ENCODE measurements at places on chromosomes 13 and 19. TPM values are rescaled to one million over a fixed set of nuclear protein-coding genes. Genes with fewer than 3 reads are reported as not detected.

- no peak overlapping the region for H3K27ac ChIP-seq
- no peaks in the 10 kb centered on the region for H3K36me3 ChIP-seq
- H3K4me3 ChIP-seq = no peak overlapping the region
- H3K4me1 ChIP-seq = peaks cover 4% of the 10 kb centered on the region
Measured at GRCh38 chr19:46393456-46394401, 19.6 kb downstream of the CCDC8 start.

GRCh38 chr19:57701625-57702024 is 7.4 kb downstream of the ZNF154 start:
- no peak for DNase-seq
- H3K4me3 ChIP-seq = no peak overlapping the region
- H3K27ac ChIP-seq = no peak overlapping the region
- no peaks in the 10 kb centered on the region for H3K27me3 ChIP-seq
- H3K36me3 ChIP-seq = peaks cover 46% of the 10 kb centered on the region
- H3K4me1 ChIP-seq = peaks cover 7% of the 10 kb centered on the region

GRCh38 chr13:44575741-44576350 is at the start of gene TSC22D1:
TSC22D1 (minus strand) TSS chr13:44576330; CDS start chr13:44576074, 256 bp downstream.
- H3K27ac ChIP-seq = peak within 1 kb of the TSS; percentile 95
- H3K4me1 ChIP-seq = peaks cover 28% of the 10 kb centered on the region
- H3K27me3 ChIP-seq = no peaks in the 10 kb centered on the region

GRCh38 chr13:20624213-20624612 is 57.3 kb downstream of the IFT88 start:
- H3K4me3 ChIP-seq = no peak overlapping the region
- DNase-seq = peak; percentile 50
- H3K27ac ChIP-seq = no peak overlapping the region
- no peaks in the 10 kb centered on the region for H3K27me3 ChIP-seq
- no peaks in the 10 kb centered on the region for H3K4me1 ChIP-seq
- no peaks in the 10 kb centered on the region for H3K36me3 ChIP-seq

DNA sequence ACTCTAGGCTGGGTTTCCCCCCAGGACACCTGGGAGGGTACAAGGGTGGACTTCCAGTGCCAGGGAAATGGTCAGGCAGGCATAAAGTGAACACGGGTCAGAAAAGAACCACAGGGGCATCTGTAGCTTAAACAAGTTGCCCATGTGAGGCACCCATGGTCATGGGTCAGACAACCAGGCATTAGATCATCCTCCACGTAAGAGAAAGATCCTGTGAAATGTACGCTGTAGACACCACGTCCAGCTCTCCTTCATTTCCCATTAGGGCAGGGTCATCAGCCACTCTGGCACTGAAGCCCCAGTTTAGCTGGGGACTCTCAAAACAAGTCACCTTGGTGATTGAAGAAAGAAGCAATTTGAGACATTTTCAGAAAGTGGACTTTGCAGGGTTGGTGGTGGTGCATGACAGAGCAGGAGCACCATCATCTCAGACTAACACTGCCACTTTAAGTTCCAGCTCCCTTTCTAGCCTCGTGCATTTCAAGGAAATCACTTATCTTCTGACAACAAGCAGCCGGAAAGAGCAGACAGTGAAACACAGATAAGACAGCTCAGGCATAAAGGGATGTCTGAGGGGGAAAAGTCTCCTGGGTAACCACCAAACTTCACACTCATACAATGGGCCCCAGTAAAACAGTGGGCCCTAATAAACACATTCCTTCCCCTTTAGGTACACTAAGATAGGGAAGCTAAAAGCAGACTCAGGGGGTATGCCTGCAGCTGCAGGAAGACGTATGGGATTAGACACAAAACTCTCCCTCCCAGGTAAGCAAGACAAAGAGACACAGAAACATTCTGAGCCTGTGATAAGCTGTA is 16.1 kb upstream of the SIGLEC6 start:
- H3K27me3 ChIP-seq = no peaks in the 10 kb centered on the region
- no peaks in the 10 kb centered on the region for H3K36me3 ChIP-seq

DNA sequence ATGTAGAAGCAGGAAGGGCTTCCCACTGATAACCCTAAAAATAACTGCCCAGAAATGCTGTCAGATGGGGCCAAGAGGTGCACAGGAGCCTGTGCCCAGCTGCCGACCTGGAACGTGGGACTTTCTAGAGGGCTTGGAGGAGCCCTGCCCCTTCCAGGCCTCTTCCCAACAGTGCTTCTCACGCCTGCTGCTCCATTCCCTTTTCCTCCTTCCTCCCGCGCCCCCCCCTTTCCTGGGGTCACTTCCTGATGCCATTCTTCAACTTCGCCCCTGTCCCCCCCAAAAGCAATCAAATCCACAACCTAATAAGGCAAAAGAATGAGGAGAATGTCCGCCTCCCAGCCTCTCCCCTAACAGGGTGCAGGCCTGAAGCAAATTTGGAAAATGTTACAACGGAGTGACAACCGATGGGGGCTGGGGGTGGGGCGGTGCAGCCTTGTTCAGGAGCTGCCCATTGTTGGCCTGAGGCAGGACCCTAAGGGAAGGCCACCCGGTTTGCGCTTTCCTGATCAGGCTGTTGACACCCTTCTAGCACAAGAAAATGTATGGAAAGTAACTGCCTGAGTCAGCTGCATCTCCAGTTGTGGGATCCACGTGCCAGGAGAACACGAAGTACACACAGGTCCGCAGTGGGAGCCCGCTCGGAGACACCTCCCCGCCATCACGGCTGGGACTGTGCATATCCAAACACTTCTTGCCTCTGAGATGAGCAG is 18.7 kb downstream of the ACTN4 start:
- H3K4me3 ChIP-seq = peak overlapping the region; percentile 38
- DNase-seq = peak; percentile 98
- H3K27me3 ChIP-seq = no peaks in the 10 kb centered on the region
- H3K36me3 ChIP-seq = no peaks in the 10 kb centered on the region

DNA sequence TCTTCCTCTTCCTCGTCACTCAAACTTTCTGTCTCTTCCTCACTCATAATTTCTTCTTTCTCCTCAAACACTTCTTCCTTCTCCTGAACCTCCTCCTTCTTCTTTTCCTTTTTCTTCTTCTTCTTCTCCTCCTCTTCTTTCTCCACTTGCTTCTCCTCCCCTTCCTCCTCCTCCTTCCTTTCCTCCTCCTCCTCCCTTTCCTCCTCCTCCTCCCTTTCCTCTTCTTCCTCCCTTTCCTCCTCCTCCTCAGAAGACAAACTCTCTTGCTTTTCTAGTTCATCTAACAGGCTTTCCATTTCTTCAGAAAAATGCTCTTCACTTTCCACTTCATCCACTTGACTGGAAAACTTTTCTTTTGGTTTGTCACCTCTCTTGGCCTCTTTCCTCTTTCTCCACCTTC is 19.8 kb downstream of the WDR87 start:
- no peaks in the 10 kb centered on the region for H3K4me1 ChIP-seq
- DNase-seq = no peak
- no peak overlapping the region for H3K27ac ChIP-seq
- no peak overlapping the region for H3K4me3 ChIP-seq
- H3K27me3 ChIP-seq = no peaks in the 10 kb centered on the region

GRCh38 chr19:35495107-35496064 is 5.1 kb upstream of the KRTDAP start:
- H3K27me3 ChIP-seq = no peaks in the 10 kb centered on the region
- H3K4me1 ChIP-seq = no peaks in the 10 kb centered on the region
- peaks cover 8% of the 10 kb centered on the region for H3K36me3 ChIP-seq

- no peaks in the 10 kb centered on the region for H3K27me3 ChIP-seq
- H3K27ac ChIP-seq = peak overlapping the region; percentile 80
- H3K36me3 ChIP-seq = peaks cover 15% of the 10 kb centered on the region
- DNase-seq = no peak
- peak overlapping the region; percentile 95 for H3K4me3 ChIP-seq
Measured at GRCh38 chr19:19662871-19663255, 613 bp downstream of the ATP13A1 start.

DNA sequence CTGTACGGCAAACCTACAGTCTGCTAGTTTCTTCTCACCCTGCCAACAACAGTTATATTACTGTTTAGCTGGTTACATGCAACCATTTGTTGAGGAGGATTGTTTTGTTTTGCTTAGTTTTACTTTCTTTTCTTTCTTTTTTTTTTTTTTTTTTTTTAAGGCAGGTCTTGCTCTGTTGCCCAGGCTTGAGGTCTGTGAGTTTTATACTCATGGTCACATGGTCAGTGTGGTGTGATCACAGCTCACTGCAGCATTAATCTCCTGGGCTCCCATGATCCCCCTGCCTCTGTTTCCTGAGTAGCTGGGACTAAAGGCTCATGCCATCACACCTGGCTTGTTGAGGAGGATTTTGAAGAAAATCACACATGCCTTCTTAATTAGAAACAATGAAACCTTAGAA is 505.6 kb downstream of the GPC5 start:
- H3K27ac ChIP-seq = no peak overlapping the region
- no peaks in the 10 kb centered on the region for H3K4me1 ChIP-seq
- H3K27me3 ChIP-seq = no peaks in the 10 kb centered on the region
- no peak for DNase-seq
- no peaks in the 10 kb centered on the region for H3K36me3 ChIP-seq

DNA sequence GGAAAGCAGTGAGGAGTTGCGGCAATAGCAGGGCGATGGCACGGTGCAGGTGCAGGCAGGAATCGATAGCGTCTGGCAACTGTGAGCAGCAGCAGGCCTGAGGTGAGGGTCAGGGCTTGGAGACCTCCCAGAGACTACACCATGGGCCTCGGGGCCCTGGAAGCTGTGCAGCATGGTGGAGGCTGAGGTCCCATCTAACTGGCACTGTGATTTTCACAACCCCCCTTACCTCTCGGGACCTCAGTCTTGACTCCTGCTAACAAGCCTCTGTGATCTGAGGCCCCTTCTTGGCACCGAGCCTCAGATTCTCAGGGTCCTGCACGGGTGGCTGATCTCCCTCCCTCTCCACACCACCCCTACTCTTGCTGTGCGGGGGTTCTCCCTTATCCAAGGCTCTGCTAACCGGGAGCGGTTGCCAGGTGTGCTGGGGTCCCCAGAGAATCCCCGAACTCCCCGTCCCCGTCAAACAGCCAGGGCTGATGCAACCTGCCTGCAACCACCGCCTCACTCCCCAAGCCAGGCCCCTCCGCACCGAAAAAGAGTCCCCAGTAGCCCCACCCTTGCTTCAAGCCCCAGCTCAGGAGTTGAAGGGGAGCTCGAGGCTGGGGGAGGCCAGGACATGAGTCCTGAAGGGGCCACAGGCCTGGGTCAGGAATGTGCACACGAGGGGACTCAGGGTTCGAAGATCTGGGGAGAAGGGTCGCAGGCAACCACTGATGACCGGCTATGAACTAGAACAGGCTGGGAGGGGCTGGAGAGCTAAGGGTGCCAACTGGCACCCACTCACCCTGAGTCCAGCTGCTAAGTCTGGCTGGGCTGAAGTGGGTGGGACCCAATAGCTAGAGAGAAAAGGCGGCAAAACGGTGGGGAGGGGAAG is 4.8 kb upstream of the ATF5 start:
- no peaks in the 10 kb centered on the region for H3K27me3 ChIP-seq
- H3K4me3 ChIP-seq = no peak overlapping the region
- DNase-seq = no peak
- peaks cover 17% of the 10 kb centered on the region for H3K36me3 ChIP-seq

GRCh38 chr13:113848020-113848419 is 15.9 kb downstream of the GAS6 start:
- H3K36me3 ChIP-seq = no peaks in the 10 kb centered on the region
- no peak overlapping the region for H3K27ac ChIP-seq
- H3K4me1 ChIP-seq = peaks cover 3% of the 10 kb centered on the region
- DNase-seq = no peak
- no peak overlapping the region for H3K4me3 ChIP-seq

- H3K36me3 ChIP-seq = no peaks in the 10 kb centered on the region
- H3K4me3 ChIP-seq = peak overlapping the region; percentile 68
- peak; percentile 42 for DNase-seq
- no peak overlapping the region for H3K27ac ChIP-seq
Measured at GRCh38 chr19:40610396-40611064, 9.4 kb downstream of the LTBP4 start.

GRCh38 chr13:76638882-76639281 is 247.3 kb downstream of the KCTD12 start:
- DNase-seq = no peak
- no peaks in the 10 kb centered on the region for H3K4me1 ChIP-seq
- H3K27ac ChIP-seq = no peak overlapping the region
- no peaks in the 10 kb centered on the region for H3K27me3 ChIP-seq
- H3K4me3 ChIP-seq = no peak overlapping the region

DNA sequence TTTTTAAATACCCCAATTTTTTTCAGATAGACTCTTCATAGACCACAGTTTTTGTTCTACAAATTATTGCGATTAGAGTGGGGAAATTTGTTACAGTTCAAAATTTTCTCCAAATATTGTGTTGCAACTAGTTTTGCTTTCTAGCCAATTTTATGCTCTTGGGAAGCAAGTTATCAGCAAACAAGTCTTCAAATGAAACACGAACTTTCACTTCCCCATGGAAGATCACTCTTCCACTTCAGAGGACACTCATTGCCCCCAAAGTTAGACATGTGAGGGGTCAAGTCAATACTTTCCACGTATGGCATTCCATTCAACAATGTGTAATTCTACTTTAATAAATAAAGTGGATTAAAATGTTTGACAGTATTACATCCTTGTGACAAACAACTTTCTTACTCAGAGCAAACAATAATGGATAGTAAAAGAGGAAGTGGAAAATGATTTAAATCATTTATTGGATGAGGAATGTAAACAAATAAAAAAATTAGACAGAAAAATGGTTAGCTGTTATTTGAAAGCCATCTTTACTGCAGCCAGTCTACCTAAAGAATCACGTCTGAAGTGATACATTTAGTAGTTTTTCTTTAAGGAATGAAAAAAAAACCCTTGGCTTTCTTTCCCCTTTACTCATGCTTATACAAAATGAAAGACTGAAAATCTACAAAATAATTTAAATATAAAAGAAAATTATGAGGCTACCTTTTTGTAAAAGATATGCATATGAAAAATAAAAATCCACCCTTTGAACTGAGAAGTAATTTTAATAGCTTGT is 41.2 kb upstream of the TNFSF11 start:
- no peak for DNase-seq
- no peak overlapping the region for H3K27ac ChIP-seq
- H3K27me3 ChIP-seq = no peaks in the 10 kb centered on the region
- H3K4me1 ChIP-seq = peaks cover 6% of the 10 kb centered on the region

DNA sequence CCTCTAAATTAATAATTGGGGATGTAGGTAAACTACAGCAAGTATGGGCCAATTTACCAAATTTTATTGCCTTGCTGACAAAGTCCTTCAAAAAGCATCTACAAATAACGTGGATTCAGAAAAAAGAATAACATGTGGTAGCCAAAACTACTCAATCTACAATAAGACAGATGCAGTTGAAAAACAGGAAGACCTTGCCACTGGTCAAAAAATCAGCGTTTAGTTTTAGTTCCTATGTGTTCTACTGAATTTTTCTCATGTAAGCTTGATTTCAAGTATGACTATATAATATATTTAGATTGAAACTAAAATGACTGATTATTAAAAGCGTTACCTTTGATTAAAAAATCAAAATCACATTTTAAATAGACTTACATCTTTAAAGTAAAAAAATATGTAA is 1317.6 kb downstream of the PCDH9 start:
- H3K27ac ChIP-seq = no peak overlapping the region
- no peaks in the 10 kb centered on the region for H3K27me3 ChIP-seq
- H3K4me1 ChIP-seq = no peaks in the 10 kb centered on the region

PEAK3 gene
- polyA plus RNA-seq = not detected

CKM gene
- polyA plus RNA-seq = 0.47 TPM

ONECUT3 gene
- polyA plus RNA-seq = not detected

OR10H1 gene
- polyA plus RNA-seq = 0.05 TPM

VSTM2B gene
- 1.2 TPM for polyA plus RNA-seq

SBNO2 gene
- polyA plus RNA-seq = 6.3 TPM

ZNF607 gene
- polyA plus RNA-seq = 3.0 TPM

ADGRE3 gene
- polyA plus RNA-seq = not detected

SLC25A41 gene
- 0.23 TPM for polyA plus RNA-seq
